ENCODE measurements at places on chromosomes 13 and 19.
A peak's percentile ranks its signal among the peaks of the same experiment; 100 is the strongest.

GRCh38 chr19:42589792-42590191, 4.9 kb downstream of the CEACAM8 start:
- H3K4me3 ChIP-seq, result no peak overlapping the region
- H3K36me3 ChIP-seq, result no peaks in the 10 kb centered on the region
- no peaks in the 10 kb centered on the region for H3K4me1 ChIP-seq
- no peak for DNase-seq
- no peak overlapping the region for H3K27ac ChIP-seq

- H3K4me1 ChIP-seq, result no peaks in the 10 kb centered on the region
- H3K36me3 ChIP-seq, result no peaks in the 10 kb centered on the region
- H3K27ac ChIP-seq, result no peak overlapping the region
- no peaks in the 10 kb centered on the region for H3K27me3 ChIP-seq
- H3K4me3 ChIP-seq, result no peak overlapping the region
- DNase-seq, result no peak
Measured at GRCh38 chr19:14237014-14237941, 31.3 kb upstream of the ADGRL1 start.

- H3K4me1 ChIP-seq, result peaks cover 5% of the 10 kb centered on the region
- no peaks in the 10 kb centered on the region for H3K36me3 ChIP-seq
- H3K4me3 ChIP-seq, result no peak overlapping the region
- H3K27ac ChIP-seq, result no peak overlapping the region
- no peak for DNase-seq
- no peaks in the 10 kb centered on the region for H3K27me3 ChIP-seq
Measured at GRCh38 chr13:50453188-50453587, 390.3 kb downstream of the DLEU7 start.

- no peaks in the 10 kb centered on the region for H3K36me3 ChIP-seq
Measured at GRCh38 chr13:26953291-26953690, 192.7 kb upstream of the GPR12 start.

- DNase-seq, result no peak
- no peaks in the 10 kb centered on the region for H3K36me3 ChIP-seq
Measured at GRCh38 chr13:26457212-26457611, 100.3 kb upstream of the WASF3 start.

- H3K27ac ChIP-seq, result no peak overlapping the region
- H3K27me3 ChIP-seq, result no peaks in the 10 kb centered on the region
- H3K4me3 ChIP-seq, result no peak overlapping the region
Measured at GRCh38 chr19:29681422-29682235, 16.4 kb downstream of the PLEKHF1 start.

- no peaks in the 10 kb centered on the region for H3K36me3 ChIP-seq
- H3K4me1 ChIP-seq, result peaks cover 12% of the 10 kb centered on the region
- H3K27ac ChIP-seq, result peak overlapping the region; percentile 65
- no peaks in the 10 kb centered on the region for H3K27me3 ChIP-seq
- H3K4me3 ChIP-seq, result no peak overlapping the region
Measured at GRCh38 chr13:80012251-80012650, 328.7 kb downstream of the SPRY2 start.

DNA sequence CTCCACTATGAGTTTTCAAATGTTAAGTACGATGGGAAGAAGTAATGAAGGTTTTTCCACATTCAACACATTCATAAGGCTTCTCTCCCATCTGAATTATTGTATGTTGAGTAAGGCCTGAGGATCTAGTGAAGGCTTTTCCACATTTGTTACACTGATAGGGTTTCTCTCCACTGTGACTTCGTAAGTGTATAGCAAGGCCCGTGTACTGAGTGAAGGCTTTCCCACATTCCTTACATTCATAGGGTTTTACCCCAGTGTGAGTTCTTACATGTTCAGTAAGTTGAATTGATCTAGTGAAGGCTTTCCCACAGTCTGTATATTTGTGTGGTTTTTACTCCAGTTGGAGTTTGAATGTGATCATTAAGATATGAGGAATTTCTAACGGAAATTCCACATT, 44.4 kb downstream of the ZNF846 start:
- no peaks in the 10 kb centered on the region for H3K27me3 ChIP-seq
- no peak overlapping the region for H3K4me3 ChIP-seq
- DNase-seq, result no peak

DNA sequence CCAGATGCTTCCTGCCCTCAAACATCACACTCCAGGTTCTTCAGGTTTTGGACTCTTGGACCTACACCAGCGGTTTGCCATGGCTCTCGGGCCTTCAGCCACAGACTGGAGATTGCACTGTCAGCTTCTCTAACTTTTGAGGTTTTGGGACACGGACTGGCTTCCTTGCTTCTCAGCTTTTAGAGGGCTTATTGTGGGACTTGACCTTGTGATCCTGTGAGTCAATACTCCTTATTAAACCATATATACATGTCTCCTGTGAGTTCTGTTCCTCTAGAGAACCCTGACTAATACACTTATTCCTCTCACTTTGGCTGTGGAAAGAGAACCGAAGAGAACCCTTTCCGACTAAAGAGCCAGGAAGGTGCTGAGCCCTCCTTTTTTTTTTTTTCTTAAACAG, 53.6 kb downstream of the LMO7 start:
- H3K27ac ChIP-seq, result no peak overlapping the region
- H3K27me3 ChIP-seq, result no peaks in the 10 kb centered on the region
- no peak for DNase-seq
- no peak overlapping the region for H3K4me3 ChIP-seq
- H3K36me3 ChIP-seq, result no peaks in the 10 kb centered on the region

GRCh38 chr19:39097721-39098120, 13.6 kb downstream of the ACP7 start:
- no peaks in the 10 kb centered on the region for H3K36me3 ChIP-seq
- DNase-seq, result no peak
- H3K4me1 ChIP-seq, result peaks cover 4% of the 10 kb centered on the region
- no peak overlapping the region for H3K4me3 ChIP-seq
- no peak overlapping the region for H3K27ac ChIP-seq
- H3K27me3 ChIP-seq, result peaks cover 19% of the 10 kb centered on the region

- no peak overlapping the region for H3K27ac ChIP-seq
- DNase-seq, result no peak
- H3K36me3 ChIP-seq, result peaks cover 86% of the 10 kb centered on the region
- peaks cover 16% of the 10 kb centered on the region for H3K4me1 ChIP-seq
- H3K27me3 ChIP-seq, result no peaks in the 10 kb centered on the region
Measured at GRCh38 chr19:8487137-8487851, 15.1 kb downstream of the PRAM1 start.

- no peak overlapping the region for H3K4me3 ChIP-seq
- peaks cover 43% of the 10 kb centered on the region for H3K36me3 ChIP-seq
- no peak for DNase-seq
- H3K27me3 ChIP-seq, result no peaks in the 10 kb centered on the region
Measured at GRCh38 chr19:49110567-49110966, 3.6 kb upstream of the LIN7B start.

DNA sequence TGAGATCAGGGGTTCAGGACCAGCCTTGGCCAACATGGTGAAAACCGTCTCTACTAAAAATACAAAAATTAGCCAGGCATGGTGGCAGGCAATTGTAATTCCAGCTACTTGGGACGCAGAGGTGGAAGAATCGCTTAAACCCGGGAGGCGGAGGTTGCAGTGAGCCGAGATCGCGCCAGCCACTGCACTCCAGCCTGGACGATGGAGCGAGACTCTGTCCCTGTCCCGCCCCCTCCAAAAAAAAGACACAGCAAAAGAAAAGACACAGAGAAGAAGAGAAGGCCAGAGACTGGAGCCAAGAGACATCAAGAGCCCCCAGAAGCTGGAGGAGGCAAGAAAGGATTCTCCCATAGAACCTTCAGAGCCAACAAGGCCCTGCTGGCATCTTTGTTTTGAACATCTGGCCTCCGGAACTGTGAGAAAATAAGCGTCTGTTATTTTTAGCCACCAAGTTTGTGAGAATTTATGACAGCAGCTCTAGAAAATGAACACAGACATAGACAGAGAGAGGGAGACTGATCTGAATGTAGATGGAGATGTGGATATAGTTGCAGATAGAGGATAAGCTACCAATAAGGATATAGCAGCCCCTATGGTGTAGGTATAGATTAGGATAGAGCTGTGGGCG, 25.7 kb upstream of the PNMA8B start:
- DNase-seq, result no peak
- no peaks in the 10 kb centered on the region for H3K27me3 ChIP-seq
- no peak overlapping the region for H3K4me3 ChIP-seq
- no peaks in the 10 kb centered on the region for H3K36me3 ChIP-seq
- H3K27ac ChIP-seq, result no peak overlapping the region

GRCh38 chr13:46535825-46536224, 17.1 kb upstream of the LRCH1 start:
- no peaks in the 10 kb centered on the region for H3K36me3 ChIP-seq
- DNase-seq, result no peak
- no peak overlapping the region for H3K27ac ChIP-seq
- H3K4me1 ChIP-seq, result no peaks in the 10 kb centered on the region
- no peak overlapping the region for H3K4me3 ChIP-seq

All from spinal cord (tissue), 10 donors.